ENCODE measurements at places on chromosomes 1 and 21. TPM values are rescaled to one million over a fixed set of nuclear protein-coding genes. Genes with fewer than 3 reads are reported as not detected.
A peak's percentile ranks its signal among the peaks of the same experiment; 100 is the strongest.

DNA sequence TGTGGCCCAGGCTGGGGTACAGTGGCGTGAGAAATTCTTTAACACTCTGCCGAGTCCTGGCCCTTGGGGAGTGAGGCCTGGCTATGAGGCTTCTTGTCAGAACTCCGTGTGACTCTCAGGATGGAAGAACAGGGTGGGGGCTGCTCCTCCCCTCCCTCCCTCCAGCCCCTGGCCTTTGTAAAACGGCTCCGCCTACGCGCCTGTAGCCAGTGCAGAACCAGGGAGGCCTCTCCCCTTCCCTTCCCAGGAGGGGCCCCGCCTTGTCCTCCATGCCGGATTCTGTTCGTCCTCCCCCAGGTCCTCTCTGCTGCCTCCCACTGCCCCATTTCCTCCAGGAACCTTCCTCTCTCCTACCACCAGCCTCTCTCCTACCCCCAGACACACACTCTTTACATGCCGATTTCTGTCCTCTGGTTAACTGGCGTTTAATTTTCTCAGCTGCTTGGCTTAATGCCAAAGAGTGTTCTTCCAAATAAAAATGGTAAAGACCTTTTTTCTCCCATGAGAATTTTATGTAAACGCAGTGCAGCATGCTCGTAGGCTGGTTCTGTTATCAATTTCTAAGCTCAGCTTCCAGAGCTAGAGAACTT lies 21.0 kb downstream of the PDE9A start:
- peak; percentile 79 for DNase-seq

DNA sequence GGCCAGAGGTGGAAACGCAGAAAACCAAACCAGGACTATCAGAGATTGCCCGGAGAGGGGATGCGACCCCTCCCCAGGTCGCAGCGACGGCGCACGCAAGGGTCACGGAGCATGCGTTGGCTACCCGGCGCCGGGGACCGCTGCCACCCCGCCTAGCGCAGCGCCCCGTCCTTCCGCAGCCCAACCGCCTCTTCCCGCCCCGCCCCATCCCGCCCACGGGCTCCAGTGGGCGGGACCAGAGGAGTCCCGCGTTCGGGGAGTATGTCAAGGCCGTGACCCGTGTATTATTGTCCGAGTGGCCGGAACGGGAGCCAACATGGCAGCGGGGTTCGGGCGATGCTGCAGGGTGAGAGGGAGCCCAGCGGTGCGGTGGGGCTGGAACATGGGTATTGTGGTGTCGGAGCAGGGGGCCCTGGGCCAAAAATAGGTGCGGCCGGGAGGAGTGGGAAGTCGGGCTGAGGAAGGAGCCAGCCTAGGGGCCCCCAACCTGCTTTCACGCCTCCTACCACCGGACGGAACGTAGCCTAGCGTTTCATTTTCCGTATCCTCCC lies at the start of gene ACADM:
ACADM (plus strand) TSS at position 238 of the 551 bp plus-strand sequence; CDS start at position 317, 79 bp downstream.
- peak; percentile 91 for DNase-seq

GRCh38 chr1:38244218-38244845 lies 197.7 kb upstream of the POU3F1 start:
- DNase-seq = no peak

Gene CYP4A22
- total RNA-seq = not detected

GRCh38 chr1:157081707-157082106 lies 17.9 kb downstream of the ETV3L start:
- DNase-seq = no peak

- DNase-seq = no peak
These were observed 20.6 kb downstream of the TOR1AIP2 start for GRCh38 chr1:179857009-179857408.

- DNase-seq = no peak
These were observed 65.3 kb downstream of the NIBAN1 start for GRCh38 chr1:184909019-184909418.

- DNase-seq = no peak
These were observed 21.8 kb upstream of the HSD3B1 start for GRCh38 chr1:119485201-119485600.

- DNase-seq = no peak
These were observed 107.9 kb upstream of the SERTAD4 start for GRCh38 chr1:210124736-210125135.

Gene ARHGAP29
- 34.6 TPM for total RNA-seq

Gene IVNS1ABP
- 52.7 TPM for total RNA-seq

DNA sequence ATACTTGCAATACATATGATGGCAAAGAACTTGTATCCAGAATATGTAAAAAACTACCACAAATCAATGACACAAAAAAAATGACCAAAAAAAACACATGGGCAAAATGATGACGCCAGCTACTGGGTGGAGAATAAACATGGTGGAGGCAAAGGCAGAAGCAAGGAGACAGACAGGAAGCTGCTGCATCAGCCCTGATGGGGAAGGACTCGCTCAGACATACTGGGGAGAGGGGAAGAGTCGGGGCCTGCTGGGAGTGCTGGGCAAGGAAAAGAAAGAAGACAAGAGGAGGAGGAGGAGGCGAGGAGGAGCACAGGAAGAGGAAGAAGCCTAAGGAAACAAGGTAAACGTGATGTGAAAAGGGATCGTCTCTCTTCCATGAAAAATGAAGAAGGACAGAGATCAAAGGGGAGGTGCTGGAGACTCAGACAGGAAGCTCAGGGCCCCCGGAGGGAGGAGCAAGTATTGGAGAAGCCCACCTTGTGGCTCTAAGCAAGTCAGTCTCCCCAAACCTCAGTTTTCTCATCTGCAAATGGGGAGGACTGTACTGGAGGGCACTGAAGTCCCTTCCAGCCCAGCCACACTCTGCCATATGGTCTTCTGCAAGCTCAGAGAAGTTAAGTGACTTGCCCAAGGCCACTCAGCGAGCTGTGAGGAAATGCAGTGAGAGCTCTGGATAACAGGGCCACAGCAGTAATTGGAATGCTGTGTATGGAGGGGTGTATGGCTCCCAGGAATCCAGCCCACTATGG lies 24.2 kb downstream of the OLFML2B start:
- no peak for DNase-seq

DNA sequence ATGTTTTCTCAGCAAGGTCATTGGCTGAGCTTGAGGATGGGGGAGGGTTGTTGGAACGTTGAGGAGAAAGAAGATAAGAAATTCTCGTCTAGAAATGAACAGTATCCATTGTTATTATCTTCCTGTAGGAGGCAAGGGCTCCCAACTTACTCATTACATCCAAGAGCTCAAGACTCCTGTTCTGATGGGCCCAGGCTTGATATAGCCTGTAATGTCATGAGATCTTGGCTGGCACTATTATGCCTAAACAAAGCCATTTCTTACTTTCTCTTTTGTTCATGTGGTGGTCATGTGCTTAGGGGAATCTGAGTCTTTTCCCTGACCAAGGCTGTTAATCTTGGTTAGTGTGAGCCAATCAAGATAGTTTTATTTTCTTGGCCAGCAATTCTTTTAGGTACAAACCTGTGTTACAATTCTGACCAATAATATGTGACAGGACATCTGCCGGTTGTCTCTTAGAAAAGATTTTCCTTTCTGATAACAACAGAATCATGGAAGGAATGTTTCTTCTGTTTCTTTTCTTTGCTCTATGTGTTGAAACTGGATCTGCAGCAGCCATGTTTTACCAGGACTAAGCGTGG lies 15.2 kb upstream of the IGSF3 start:
- no peak for DNase-seq

GRCh38 chr1:182226618-182227017 lies 165.0 kb downstream of the GLUL start:
- no peak for DNase-seq

Gene HSD3B2
- total RNA-seq = not detected

GRCh38 chr1:19437891-19438294 lies 47.4 kb downstream of the CAPZB start:
- DNase-seq = peak; percentile 86

Gene MYOG
- not detected for total RNA-seq

- no peak for DNase-seq
These were observed 79.3 kb downstream of the DENND1B start for GRCh38 chr1:197695961-197696360.

DNA sequence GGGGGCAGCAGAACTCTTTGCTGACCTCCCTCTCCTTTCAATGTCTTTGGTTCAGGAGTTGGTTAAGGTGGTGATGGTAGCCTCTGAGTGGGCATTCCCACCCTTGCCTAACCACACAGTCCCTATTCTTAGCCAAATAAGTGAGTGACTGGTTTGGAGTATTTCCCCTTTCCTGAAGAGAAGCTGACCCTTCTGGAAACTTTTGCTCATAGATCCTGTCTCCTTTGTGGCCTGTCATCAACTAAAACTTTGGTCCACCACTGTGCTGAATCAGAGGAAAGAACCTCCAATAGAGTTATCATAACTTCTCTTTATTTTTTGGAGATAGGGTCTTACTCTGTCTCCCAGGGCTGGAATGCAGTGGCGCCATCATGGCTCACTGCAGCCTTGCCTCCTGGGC lies 31.1 kb downstream of the C1orf21 start:
- no peak for DNase-seq

Gene CASQ2
- total RNA-seq = 700 TPM

Gene CA6
- total RNA-seq = not detected

GRCh38 chr1:70760154-70760553 lies 287.5 kb downstream of the PTGER3 start:
- no peak for DNase-seq

- DNase-seq = no peak
These were observed 82.1 kb downstream of the MT1HL1 start for GRCh38 chr1:236922190-236922589.

DNA sequence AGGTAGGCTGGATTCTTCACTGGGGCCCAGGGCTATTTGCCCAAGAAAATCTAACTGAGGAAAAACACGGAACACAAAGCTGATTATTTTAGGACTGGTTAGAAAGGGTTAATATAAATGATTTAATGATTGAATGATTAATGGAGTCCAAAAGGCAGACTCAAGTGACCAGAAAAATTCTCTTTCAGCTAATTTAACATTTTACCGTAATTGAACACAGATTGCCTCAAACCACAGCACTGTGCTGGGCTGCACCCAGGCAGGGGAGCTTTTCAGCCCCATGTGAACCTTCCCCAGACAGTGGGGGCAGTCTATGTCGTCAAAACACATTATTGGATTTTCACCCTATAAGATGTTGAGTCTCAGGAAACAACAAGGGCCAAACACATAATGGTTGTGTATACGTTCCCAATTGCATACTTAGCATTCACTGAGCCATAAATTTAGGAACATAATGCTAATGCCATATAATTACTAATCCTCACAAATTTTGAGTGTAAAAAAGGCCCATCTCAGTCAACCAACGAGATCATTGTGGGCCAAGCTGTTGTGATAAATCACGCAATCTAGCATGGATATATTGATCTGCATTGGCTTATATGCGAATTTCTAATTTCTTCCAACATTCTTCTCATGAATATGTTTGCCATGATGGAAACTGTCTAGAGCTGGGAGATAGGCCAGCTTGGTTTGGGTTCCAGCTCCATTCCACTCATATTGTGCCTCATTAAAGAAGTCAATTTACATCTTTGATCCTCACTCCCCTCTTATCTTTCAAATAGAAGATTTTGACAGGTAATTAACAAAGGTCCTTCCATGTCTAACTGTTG lies 27.7 kb downstream of the DSCAM start:
- no peak for DNase-seq

Gene RO60
- 48.3 TPM for total RNA-seq

GRCh38 chr1:114320586-114320985 lies 166.9 kb upstream of the SYT6 start:
- no peak for DNase-seq

Gene SLAMF7
- total RNA-seq = 0.34 TPM

DNA sequence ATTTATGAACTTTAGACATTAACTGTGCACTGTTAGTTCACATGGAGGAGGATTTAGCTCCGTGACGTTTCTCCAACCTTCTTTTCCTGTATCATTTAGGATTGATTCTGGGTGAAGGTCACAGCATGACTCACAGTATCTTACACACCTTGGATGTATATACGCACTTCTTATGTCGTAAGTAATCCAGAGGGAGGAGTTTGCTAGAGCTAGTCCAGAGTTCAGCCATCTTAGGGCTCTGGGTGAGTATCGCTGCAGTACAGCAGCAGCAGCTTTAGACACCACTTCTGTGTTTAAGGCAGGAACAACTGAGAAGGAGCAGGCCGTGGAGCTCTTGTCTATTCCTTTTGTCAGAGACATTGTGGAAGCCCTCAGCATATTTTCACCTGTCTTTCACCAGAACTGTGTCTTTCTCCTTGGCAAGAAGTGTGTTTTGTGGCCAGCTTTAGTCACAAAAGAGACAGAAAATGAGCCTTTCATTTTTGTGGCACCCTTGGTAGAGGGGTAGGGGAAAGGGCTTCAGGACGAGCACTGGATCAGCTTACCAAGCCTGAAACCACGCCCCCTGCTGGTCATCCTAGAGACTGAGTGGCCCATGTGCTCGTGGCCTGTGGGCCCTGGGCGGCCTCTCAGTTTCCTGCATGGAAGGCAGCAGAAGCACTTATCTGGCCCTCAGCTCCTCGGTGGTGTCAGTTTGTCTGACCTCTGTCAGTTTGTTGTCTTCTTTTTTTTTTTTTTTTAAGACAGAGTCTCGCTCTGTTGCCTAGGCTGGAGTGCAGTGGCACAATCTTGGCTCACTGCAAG lies 64.0 kb downstream of the ADARB1 start:
- peak; percentile 60 for DNase-seq

Gene MOB3C
- total RNA-seq = 9.4 TPM

DNA sequence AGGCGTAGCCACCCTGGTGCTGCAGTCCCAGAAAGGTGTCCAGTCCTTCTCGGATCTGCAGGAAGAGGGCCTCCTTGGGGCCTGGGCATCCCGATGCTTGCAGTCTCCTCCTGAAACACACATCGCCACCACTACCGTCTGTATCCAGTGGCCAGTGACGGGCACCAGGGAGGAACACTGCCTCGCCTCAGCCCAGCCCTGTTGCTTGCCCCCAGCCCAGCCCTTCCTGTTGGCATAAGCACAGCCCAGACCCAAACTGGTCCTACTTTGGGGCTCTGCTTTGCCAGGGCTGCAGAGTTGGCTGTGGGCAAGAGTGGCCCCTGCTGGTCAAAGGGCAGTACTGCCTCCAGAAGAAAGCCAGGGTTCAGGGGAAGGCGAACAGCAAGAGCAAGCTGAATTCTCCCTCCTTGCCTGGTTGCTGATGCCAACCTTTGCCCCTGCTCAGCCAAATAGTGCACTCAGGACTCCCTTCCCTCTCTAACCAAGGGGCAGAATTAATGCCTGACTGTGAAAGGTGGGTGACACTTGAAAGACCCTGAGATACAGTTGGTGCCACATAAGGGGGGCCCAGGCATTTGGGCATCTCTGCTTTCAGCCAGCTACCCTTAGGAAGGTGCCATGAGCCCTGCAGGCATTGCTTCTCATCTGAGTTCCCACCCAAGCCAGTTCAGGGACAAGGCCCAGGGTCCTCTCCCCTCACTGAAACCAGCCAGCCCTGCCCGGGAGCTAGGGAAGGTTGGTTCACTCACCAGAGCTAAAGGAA lies 11.1 kb upstream of the ARHGEF2 start:
- peak; percentile 79 for DNase-seq

Measured in heart left ventricle (tissue), 16 donors.